Mesangial cell (primary cell): ENCODE measurements at places on chromosomes 4 and X. TPM values are rescaled to one million over a fixed set of nuclear protein-coding genes. Genes with fewer than 3 reads are reported as not detected.

Gene ALAS2
- total RNA-seq, result not detected in 2 replicates

Gene RNF212
- total RNA-seq, result 1.5 and 3.7 TPM in 2 replicates

Gene PCDH10
- total RNA-seq, result 0.81 and 1.5 TPM in 2 replicates

Gene SYN1
- 0.33 and 1.6 TPM in 2 replicates for total RNA-seq

Gene MAGEE2
- not detected in 2 replicates for total RNA-seq

Gene PROM1
- total RNA-seq, result 13.9 and 14.6 TPM in 2 replicates

Gene CRMP1
- total RNA-seq, result 1.1 and 6.6 TPM in 2 replicates

Gene EGF
- 0.16 and 0.25 TPM in 2 replicates for total RNA-seq

Gene TAF7L
- total RNA-seq, result under 0.01 and 0.33 TPM in 2 replicates

Gene CCDC158
- total RNA-seq, result 0.38 TPM in 1 of 2 replicates, not detected in the other

Gene ATOH1
- total RNA-seq, result not detected in 2 replicates

Gene NAP1L2
- under 0.01 and 0.16 TPM in 2 replicates for total RNA-seq

Gene TACC3
- total RNA-seq, result 10.3 and 132 TPM in 2 replicates

Gene RHOXF1
- not detected in 2 replicates for total RNA-seq

Gene DMRTC1B
- total RNA-seq, result not detected in 2 replicates

Gene NPNT
- total RNA-seq, result 0.16 and 7.5 TPM in 2 replicates

Gene PRIMPOL
- total RNA-seq, result 5.8 and 7.5 TPM in 2 replicates

Gene ZNF711
- 1.8 and 4.3 TPM in 2 replicates for total RNA-seq

Gene FGFBP1
- total RNA-seq, result 0.16 and 0.38 TPM in 2 replicates

Gene NAA11
- total RNA-seq, result not detected in 2 replicates

Gene AIFM1
- 16.9 and 25.5 TPM in 2 replicates for total RNA-seq
